Omental fat pad (tissue), 4 donors: ENCODE measurements at places on chromosomes 11 and 22.

DNA sequence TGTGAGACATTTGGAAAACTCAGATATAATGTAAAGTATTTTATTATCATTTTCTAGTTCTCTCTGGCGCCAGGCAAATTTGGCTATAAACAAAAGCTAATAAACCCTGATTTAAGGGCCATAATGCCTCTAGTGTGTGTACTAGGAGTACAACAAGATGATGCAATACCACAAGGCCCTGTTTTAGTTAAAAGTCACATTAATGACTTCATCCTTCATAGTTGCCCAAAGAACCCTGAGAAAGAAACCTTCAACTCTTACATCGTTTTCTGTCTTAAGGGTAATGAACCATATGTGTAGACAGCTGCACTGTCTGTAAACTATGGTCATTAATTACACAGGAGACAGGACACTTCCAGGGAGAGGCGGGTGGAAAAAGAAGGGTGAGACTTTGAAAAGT, 538.4 kb downstream of the FAM181B start:
- no peak for DNase-seq

- no peak for DNase-seq
Measured at GRCh38 chr11:131595797-131596196, 225.4 kb downstream of the NTM start.

GRCh38 chr11:18005376-18006129, 7.3 kb downstream of the SERGEF start:
- no peak for DNase-seq

DNA sequence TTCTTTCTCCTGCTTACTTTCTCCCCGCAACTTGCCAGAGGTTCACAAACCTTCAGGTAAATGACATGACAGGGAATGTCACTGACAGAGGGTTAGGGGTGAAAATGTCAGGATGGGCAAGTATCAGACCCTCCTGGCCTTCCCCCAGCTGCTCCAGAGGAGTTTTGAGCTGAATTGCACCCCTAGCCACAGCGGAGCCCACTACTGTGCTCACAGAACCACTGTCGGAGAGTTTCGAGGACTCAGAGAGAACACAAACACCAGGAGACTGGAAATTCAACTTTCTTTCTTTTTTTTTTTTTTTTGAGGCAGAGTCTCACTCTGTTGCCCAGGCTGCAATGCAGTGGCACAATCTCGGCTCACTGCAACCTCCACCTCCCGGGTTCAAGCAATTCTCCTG, 21.5 kb upstream of the P2RY2 start:
- no peak for DNase-seq

DNA sequence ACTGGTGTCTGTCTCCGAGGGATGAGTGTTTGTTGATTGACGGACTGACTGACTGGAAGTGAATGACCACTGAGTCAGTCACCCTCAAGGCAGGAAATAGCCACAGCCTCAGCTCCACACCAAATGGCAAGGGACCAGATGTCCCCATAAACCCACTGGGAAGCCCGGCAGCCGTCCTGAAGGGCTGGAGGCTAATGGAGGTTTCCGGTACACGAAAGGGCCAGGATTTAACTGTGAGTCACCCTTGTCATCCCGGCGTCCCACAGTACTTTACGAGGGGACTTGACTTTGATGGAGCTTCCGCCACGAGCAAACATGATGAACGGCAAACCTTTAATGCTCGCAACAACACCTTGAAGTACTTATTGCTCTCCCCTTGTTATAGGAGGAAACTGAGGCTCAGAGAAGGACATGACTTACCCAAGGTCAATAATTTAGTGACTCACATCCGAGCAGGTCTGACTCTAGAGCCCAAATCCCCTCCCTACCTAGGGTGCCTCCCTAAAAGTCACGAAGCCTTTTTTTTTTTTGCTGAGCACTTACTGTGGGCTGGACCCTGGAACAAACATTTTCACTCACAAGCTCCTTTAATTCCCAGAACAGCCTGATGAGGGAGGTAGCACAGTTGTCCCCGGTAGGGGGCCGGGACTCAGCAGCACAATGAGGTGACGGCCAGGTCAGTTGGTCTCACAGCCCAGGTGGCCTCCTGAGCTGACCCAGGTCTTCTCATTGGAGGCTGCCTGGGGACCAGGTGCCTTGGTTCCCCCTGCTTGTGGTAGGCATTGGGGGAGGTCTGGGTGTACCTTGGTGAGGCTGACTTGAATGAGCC, 25.2 kb upstream of the GCAT start:
- no peak for DNase-seq

DNA sequence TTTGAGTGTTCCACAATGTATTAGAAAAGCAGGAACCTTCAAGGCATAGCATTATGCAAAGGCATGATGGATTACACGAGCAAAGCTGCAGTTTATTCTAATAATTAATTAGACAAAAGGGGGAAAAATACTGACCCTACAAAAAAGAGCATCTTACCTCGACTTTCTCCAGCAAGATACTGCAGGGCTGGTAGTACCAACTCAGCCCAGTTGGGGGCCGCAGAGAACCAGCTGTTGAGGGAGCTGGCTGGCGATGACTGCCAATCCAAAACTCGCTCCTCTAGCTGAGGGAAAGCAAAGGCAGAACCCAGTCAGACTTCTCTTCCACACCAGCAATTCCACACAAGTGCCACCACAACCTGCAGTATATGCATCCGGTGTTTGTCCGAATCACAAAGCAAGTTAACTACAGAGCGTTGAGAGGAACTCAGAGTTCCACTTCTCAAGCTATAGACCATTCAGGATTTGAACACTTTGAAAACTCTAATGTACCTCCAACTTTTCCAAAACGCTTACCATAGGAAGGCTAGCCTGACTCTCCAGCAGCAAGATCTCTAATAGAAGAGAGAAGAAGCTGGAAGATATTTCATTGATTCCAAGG, 13.7 kb downstream of the NFRKB start:
- no peak for DNase-seq
